ENCODE measurements at places on chromosomes 2 and 18.

DNA sequence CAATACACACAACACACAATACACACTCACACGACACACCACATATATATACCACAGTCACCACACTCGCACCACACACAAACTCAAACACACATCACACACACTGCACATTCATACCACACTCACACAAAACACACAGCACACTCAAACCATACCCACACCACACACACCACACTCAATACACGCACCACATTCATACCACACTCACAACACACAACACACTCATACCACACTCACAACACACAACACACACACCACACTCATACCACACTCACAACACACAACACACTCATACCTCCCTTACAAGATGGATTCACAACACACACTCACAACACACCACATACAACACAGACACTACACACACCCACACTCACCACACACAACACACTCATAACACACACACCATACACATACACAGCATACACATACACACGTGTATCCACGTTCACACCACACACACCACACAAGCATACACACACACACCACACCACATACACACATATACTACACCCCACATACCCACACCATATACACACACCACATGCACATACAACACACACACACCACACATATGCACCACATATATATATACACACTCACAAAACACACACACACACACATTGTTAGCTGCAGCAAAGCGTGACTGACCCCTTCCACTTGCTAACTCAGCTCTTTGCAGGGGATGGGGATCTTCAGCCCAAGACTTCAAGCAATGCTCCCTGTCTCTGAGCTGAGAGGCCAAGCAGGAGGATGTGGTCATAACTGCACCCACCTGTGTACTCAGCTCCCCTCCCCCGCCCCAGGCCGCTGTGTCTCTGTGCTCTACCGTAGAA lies 59.0 kb downstream of the SDC1 start:
- no peak for DNase-seq

- DNase-seq = no peak
These were observed 152.1 kb upstream of the KYNU start for GRCh38 chr2:142725386-142725785.

DNA sequence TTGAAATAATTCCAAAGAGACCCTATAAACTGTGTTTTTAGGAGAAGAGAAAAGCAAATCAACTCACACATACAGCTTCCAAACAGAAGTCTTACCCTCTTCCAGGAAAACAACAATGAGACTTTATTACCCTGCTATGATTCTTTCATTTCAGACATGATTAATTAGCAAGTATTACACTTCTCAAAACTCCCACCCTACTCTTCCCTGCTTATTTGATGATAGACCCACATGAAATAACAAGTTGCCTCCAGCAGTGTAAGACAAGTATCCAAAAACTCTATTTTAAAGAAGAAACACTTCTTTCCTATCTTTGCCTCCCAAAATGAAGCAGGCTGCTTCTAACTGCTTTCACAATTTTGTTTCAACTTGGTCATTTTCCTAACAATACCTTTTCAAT lies 4.1 kb downstream of the FIGN start:
- no peak for DNase-seq

- no peak for DNase-seq
These were observed 25.6 kb upstream of the PTMA start for GRCh38 chr2:231682603-231683291.

DNA sequence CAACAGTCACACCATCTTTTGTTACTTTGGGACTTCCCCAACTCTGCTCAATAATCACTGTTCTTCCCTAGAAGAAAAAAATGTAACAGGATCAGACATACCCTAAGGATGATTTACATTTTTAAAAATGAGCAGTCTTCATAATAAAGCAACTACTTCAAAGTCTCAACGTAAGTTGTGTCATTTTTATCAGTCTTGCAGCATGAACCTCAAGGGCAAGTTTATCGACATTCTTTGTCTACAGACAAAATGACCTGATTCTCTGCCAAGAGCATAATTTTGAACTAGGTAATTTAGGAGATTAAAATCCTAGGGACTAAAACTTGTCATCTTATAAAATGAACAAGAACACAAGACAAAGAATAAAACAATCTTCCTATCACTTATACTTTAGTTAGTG lies 2.3 kb downstream of the HSPD1 start:
- DNase-seq = no peak

Data from RPMI7951 (cell line).